ENCODE measurements at places on chromosomes 5 and 9. TPM values are rescaled to one million over a fixed set of nuclear protein-coding genes. Genes with fewer than 3 reads are reported as not detected.

CBY3 gene
- not detected for total RNA-seq

ENC1 gene
- total RNA-seq = 10.8 TPM

GNA14 gene
- total RNA-seq = 0.84 TPM

UHRF2 gene
- 70.1 TPM for total RNA-seq

SLC46A2 gene
- 0.22 TPM for total RNA-seq

CCT5 gene
- total RNA-seq = 102 TPM

TPPP gene
- total RNA-seq = 5.1 TPM

ANKRD33B gene
- total RNA-seq = 21.3 TPM

GMCL2 gene
- total RNA-seq = not detected

JAK2 gene
- total RNA-seq = 39.6 TPM

OLFM1 gene
- total RNA-seq = 40.6 TPM

TCF7 gene
- total RNA-seq = 13.2 TPM

SFXN1 gene
- 18.0 TPM for total RNA-seq

PAEP gene
- not detected for total RNA-seq

NOTCH1 gene
- total RNA-seq = 35.4 TPM

PDCD1LG2 gene
- total RNA-seq = 3.1 TPM

SLC24A2 gene
- not detected for total RNA-seq

TAS2R1 gene
- total RNA-seq = not detected

PITX1 gene
- 2.7 TPM for total RNA-seq

SWI5 gene
- total RNA-seq = 39.8 TPM

PPP1R26 gene
- 12.9 TPM for total RNA-seq

GABRA6 gene
- total RNA-seq = not detected

PCDHB16 gene
- 12.7 TPM for total RNA-seq

Measured in tibial nerve (tissue), 4 donors.